RCC 7860 (cell line): ENCODE measurements at places on chromosomes 4 and X.
A peak's percentile ranks its signal among the peaks of the same experiment; 100 is the strongest.

GRCh38 chr4:101171747-101172146 lies 175.6 kb downstream of the PPP3CA start:
- DNase-seq: peak; percentile 52

- no peak for DNase-seq
These were observed 836.9 kb upstream of the HS3ST1 start for GRCh38 chr4:12265554-12265953.

- DNase-seq: no peak
These were observed 146.7 kb upstream of the MAP3K15 start for GRCh38 chrX:19661961-19662360.

- DNase-seq: peak; percentile 95
These were observed 41.0 kb upstream of the PDLIM5 start for GRCh38 chr4:94410678-94411206.

DNA sequence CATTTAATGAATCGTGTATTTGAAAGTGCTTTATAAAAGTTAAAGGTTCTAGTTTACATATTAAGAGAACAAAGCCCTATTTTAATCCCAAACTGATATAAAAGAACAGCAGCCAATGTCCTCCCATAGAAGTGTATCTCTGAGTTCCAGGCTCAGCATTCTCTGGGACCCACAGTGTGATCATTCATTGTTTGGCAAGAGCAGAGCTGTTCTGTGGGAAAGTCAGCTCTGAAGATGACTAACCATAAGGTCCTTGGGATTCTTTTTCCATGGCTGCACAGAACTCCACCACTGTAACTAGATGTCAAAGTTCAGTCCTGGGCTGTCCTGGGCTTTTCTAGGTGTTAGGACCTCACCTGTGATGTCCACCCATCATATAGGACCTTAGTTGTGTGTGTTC lies 157.0 kb upstream of the TLL1 start:
- no peak for DNase-seq

DNA sequence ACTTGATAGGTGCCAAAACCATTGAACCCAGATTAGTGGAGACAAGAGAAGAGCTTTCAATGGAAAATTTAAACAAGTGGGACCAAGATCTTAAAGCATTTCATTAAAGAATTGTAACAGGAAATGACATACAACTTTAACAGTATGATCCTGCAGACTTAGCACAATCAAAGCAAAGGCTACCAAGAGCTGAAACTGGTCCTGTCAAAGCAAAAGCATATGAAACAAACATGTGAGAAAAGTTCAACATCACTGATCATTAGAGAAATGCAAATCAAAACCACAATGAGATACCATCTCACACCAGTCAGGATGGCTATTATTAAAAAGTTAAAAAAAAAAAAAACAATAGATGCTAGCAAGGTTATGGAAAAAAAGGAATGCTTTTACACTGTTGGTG lies 425.6 kb downstream of the IL1RAPL1 start:
- no peak for DNase-seq

DNA sequence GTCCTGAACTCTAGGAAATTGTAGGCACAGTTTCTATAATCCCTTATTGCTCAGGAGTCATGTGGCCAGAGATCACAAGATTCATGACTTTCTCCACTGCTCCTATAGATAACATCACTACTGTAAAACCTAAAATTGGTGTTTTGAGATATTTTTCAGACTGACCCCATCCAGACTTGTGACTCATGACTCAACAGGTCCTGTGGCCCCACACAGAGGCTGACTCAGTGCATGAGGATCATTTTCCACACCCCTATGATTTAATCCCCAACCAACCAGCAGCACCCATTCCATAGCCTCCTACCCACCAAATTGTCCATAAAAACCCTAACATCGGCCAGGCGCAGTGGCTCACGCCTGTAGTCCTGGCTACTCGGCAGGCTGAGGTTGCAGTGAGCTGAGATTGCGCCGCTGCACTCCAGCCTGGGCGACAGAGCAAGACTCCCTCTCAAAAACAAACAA lies 13.2 kb upstream of the XIAP start:
- DNase-seq: peak; percentile 49

GRCh38 chrX:41144873-41145272 lies 59.6 kb downstream of the USP9X start:
- DNase-seq: no peak

DNA sequence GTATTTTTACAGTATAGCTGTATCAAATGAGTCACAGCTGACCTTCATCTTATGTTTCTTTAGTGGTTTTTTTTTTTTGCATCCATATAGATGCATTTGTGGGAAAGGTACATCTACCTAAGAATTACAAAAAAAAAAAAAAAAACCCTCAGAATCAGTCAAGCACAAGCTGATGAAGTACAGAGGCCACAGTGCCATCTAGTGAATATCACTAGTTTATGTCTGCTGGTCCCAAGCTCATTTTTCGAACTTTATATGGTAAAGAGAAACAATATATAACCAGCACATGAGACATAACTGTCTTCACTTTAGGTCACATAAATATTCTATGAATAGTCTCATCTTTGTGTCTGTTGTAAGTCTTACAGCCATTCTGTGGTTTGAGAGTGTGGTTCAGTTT lies 220.1 kb downstream of the DLG3 start:
- DNase-seq: no peak

- DNase-seq: peak; percentile 4
These were observed 562.8 kb upstream of the AADAT start for GRCh38 chr4:170652571-170652970.

DNA sequence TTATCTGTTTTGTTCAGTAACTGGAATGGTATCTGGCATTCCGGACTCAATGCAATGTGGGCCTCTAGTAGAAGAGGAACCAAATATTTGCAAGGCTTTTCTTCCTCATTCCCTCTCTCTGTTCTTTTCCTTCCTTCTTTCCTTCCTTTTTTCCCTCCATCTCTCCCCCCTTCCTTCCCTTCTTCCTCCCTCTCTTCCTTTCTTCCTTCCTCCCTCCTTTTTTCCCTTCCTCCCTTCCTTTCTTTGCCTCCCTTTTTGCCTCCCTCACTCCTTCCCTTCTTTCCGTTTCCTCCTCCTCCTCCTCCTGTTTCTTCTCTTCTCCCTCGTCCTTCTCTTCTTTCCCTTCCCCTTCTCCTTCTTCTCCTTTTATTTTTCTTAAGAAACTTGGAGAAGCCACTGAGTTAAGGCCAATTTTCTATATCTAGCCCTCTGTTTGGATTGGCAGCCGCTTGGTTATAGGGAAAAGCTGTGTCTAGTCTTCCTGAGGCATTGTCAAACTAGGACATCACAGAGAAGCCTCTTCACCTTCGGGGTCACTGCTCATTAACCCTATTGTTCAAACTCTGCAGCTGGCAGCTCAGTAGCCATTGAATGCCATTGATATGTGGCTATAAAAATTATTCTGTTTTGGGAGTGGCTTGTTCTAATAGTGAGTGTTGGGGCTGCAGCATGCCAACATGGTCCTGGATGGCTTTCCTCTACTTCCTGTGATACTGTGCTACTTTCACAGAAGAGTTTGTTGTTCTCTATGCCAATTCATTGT lies 95.9 kb downstream of the CFAP299 start:
- DNase-seq: no peak

DNA sequence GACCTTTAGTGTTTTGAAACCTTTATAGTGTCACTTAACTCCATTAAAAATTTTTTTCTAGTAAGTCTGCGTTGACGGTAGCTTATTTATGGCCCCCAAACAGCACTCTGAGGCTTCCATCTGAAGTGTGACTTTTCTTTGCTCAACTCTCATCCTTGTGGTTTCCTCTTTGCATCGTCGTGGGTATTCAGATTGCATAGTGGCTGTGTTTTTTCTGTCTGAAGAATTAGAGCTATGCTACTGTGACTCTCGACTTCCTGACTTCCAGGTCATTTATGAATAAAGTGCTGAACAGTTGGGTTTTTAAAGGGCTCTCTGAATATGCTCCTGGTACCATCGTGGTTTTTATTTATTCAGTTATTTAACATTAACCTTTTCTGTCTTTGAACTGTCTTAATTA lies 44.9 kb downstream of the JADE1 start:
- DNase-seq: no peak

DNA sequence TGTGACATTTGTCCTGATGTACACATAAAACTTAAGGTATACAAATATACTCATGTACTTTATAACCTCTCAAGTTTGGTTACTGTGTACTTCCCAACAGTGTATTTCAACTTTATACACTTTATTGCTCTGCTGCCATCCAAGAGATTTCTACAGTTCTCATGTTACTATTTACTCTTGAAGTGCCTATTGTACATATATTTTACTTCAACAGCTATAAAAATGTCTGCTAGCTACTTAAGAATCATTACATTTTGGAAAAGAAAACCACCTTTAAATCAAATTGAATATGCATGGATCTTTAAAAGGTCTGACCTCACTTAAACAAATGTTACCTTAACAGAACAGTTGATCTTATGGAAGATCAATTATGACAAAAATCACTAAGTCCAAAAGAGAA lies 1056.4 kb downstream of the ADGRL3 start:
- DNase-seq: no peak

DNA sequence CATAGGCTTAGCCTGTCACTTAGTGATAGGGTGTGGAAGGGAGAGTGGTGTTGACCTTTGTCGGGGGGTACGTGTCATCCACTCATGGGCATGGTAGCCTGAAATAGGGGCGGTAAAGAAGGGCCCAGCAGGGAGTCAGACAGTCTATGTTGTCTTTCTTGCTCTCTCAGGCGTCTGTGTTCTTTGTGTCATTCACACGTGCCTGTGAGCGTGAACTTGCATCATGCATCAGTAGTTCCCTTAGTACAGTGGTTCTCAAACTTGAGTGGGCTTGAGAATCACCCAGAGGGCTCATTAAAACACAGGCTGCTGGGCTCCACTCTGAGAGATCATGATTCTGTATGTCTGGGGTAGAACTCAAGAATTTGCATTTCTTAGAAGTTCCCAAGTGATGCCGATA lies 450.9 kb upstream of the FTHL17 start:
- no peak for DNase-seq

DNA sequence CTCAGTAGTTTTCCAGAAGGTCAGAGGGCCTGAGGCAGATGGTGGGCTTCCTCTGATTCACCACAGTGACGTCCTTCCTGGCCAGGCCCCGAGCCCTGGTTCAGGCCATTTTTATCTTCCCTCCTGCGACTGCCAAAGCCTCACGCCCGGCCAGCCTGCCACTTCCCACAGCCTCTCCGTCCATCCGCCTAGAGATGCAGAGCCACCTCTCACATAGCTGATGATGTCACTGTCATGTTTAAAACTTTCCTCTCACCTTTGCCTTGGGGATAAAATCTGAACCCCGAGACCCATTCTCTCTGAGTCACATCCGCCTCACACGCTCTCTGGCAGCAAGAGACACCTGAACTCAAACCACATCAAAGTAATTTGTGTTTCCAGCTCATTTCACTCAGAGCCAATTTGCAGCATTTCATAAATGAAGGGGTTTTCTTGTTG lies 175.3 kb downstream of the QDPR start:
- DNase-seq: no peak
